ENCODE measurements at places on chromosomes 4 and X.

GRCh38 chrX:107646735-107647134 is 18.4 kb downstream of the PRPS1 start:
- H3K4me1 ChIP-seq: no peaks in the 10 kb centered on the region
- no peaks in the 10 kb centered on the region for H3K27me3 ChIP-seq
- H3K27ac ChIP-seq: no peak overlapping the region
- no peak for DNase-seq
- no peak overlapping the region for H3K4me3 ChIP-seq

DNA sequence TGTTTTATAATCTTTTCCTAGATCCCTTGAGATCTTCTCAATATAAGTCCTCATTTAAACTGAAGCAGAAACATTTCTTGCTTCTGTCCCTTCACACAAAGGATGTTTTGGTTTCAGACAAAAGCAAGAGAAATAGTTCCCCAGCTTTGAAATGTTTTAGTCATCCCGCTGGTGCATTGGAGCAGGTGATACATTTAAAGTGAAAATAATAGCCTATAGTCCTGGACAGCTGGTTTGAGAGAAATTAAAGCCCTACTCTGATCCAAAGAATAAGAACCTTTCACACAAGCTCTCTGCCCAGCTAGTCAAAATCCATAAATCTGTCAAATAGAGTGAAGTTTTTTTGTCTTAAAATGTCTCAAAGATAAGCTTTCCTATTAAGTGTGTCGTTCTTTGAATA is 79.4 kb downstream of the LUZP4 start:
- DNase-seq: no peak
- H3K27ac ChIP-seq: no peak overlapping the region
- no peaks in the 10 kb centered on the region for H3K27me3 ChIP-seq
- H3K4me3 ChIP-seq: no peak overlapping the region
- no peaks in the 10 kb centered on the region for H3K36me3 ChIP-seq
- H3K4me1 ChIP-seq: no peaks in the 10 kb centered on the region

- H3K36me3 ChIP-seq: no peaks in the 10 kb centered on the region
- H3K4me1 ChIP-seq: no peaks in the 10 kb centered on the region
- no peak for DNase-seq
- no peak overlapping the region for H3K4me3 ChIP-seq
Measured at GRCh38 chr4:38979511-38980230, 52.5 kb downstream of the TMEM156 start.

- no peak overlapping the region for H3K4me3 ChIP-seq
- H3K27ac ChIP-seq: no peak overlapping the region
- no peaks in the 10 kb centered on the region for H3K27me3 ChIP-seq
- no peaks in the 10 kb centered on the region for H3K36me3 ChIP-seq
- H3K4me1 ChIP-seq: no peaks in the 10 kb centered on the region
Measured at GRCh38 chr4:122819708-122820449, 6.8 kb upstream of the FGF2 start.

DNA sequence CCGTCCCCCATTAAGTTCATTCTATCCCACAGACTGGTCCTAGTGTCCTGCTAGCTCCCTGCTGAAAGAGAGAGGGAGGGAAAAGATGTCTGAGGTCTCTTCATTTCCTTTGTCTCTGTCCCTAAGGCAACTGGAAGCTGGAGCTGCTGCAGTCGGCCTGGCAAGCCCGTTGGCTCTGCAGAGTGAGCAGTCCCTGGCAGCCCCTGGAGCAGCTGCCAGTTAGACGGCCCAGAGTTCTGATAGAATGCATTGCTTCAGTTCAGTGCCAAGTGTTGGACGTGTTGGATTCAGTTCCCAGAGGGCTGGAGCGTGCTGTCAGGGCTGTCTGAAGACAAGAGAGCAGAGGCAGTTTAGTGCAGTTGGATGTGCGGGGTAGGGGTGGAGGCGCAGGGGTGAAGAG is 975 bp downstream of the KCNE5 start:
- no peak overlapping the region for H3K27ac ChIP-seq
- no peak for DNase-seq
- no peaks in the 10 kb centered on the region for H3K4me1 ChIP-seq
- no peak overlapping the region for H3K4me3 ChIP-seq

DNA sequence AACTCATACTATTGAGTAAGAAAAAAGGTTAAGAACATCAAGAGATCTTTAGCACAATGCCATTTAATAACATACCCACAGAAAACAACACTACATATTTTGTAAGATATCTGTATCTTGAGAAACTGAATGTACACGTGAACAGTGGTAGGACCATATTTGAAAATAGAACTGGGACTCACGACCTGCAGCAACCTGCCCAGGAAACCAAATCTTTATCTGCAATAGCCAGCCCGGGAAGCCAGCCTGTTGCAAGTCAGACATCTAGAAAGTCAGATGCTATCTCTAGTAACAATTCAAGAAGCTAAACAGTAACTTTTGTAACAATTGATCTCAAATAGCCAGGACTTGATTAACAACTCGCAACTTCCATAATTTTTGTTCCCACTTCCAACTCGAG is 52.6 kb upstream of the SOD3 start:
- H3K27ac ChIP-seq: no peak overlapping the region
- H3K27me3 ChIP-seq: no peaks in the 10 kb centered on the region
- no peaks in the 10 kb centered on the region for H3K36me3 ChIP-seq
- no peak overlapping the region for H3K4me3 ChIP-seq
- DNase-seq: no peak
- H3K4me1 ChIP-seq: no peaks in the 10 kb centered on the region

DNA sequence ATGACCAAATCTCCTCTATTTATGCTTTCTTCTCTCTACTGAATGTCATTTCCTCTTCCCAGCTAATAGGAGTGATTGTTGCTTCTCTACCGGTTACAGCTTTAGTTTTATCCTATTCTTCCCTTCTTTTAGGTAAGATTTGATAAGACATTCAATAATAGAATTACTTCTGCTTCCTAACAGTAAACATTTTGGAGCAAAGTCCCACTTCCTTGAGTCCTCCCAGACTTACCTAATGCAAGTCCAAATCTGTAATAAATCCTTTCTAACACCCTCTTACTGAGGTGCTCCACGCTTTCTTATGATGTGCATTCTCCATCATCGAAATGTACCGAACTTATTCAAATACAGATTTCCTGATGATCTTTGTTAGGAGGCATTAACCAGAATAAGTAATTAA is 79.2 kb upstream of the GPM6A start:
- H3K36me3 ChIP-seq: no peaks in the 10 kb centered on the region
- H3K27ac ChIP-seq: no peak overlapping the region
- DNase-seq: no peak
- no peak overlapping the region for H3K4me3 ChIP-seq
- H3K27me3 ChIP-seq: no peaks in the 10 kb centered on the region

DNA sequence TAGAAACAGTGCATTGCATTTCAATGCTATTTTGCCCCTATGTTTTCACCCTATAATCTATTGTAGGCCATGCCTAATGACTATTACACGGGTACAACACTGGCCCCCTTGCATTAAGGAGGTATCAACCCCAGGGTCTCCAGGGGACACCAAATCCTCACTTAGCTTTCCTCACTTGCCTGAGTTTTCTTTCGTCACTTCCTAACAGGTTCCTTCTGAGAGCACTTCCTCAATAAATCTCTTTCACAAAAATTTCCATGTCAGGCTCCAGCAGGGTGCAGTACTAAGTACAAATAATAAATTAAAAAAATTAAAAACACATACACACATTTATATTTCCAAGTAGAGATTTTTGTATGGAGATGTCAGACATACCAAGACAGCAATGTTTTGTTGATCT is 165.0 kb downstream of the RBM46 start:
- H3K4me3 ChIP-seq: no peak overlapping the region
- DNase-seq: no peak
- H3K4me1 ChIP-seq: no peaks in the 10 kb centered on the region
- no peaks in the 10 kb centered on the region for H3K27me3 ChIP-seq

GRCh38 chr4:37978248-37978924 is 18.2 kb downstream of the PTTG2 start:
- H3K27me3 ChIP-seq: no peaks in the 10 kb centered on the region
- H3K4me1 ChIP-seq: peaks cover 39% of the 10 kb centered on the region
- no peaks in the 10 kb centered on the region for H3K36me3 ChIP-seq
- no peak for DNase-seq

- no peak for DNase-seq
- H3K4me3 ChIP-seq: no peak overlapping the region
- H3K27ac ChIP-seq: no peak overlapping the region
- no peaks in the 10 kb centered on the region for H3K27me3 ChIP-seq
- H3K36me3 ChIP-seq: no peaks in the 10 kb centered on the region
Measured at GRCh38 chr4:105057370-105058105, 89.1 kb upstream of the TET2 start.

All from vagina (tissue), 2 donors.